Stimulated activated CD4-positive, alpha-beta T cell treated with anti-CD3 and anti-CD28 coated beads, TNF-alpha, amount 100 ng/mL, for 1 hour (primary cell): ENCODE measurements at places on chromosomes 7 and 10.
A peak's percentile ranks its signal among the peaks of the same experiment; 100 is the strongest.

- DNase-seq: no peak
These were observed 76.4 kb downstream of the DOCK4 start for GRCh38 chr7:112129655-112130323.

- DNase-seq: no peak
These were observed 11.8 kb upstream of the PDCD4 start for GRCh38 chr10:110859973-110860376.

- no peak for DNase-seq
These were observed 628.0 kb downstream of the CALN1 start for GRCh38 chr7:71784180-71784579.

DNA sequence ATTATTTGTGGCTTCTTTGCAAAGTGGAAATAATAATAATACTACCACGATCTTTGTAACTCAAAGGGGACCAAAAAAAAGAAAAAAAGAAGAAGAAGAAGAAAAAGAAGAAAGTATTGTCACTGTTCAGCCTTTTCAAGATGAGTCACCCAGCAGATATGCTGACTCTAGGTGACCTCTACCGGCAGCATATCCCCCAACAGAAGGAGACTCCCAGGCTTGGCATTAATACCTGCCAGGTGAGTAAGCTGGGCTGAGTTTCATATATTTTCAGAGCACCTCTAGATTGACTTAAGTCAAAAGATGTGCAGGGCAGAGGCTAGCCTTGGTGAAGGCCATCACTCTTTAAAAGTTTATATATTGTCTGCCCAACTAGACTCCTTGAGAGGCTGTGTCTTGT lies 30.4 kb upstream of the GPR26 start:
- no peak for DNase-seq

DNA sequence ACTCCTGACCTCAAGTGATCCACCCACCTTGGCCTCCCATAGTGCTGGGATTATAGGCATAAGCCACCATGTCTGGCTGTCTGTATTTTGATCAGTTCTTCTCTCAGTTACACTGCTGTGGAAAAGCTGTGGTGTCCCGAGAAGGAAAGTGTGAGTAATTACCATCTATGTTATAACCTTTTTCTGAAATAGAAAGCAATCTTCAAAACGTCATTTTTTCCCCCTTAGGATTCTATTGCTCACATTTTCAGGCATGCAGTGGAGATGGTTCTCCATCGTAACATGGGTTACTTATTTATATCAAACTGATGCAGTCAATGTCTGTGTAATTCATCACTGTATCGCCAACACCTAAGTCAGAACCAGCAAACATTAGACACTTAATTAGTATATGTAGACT lies 103.5 kb upstream of the FAM3C start:
- DNase-seq: no peak

DNA sequence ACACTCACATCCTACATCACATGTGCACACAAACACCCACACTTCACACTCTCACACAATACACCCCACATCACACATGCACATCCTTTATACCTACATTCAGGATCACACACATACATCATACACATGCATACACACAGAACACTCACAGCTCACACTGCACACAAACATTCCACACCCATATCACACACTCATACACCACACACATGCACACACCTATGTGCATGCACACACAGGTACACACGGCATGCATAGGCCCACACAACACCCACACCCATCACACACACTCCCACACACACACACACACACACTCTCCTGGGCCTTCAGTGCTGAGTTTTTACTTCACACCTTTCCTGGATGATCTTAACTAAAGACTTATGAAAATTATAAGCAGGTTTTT lies 220.5 kb downstream of the DNAJB6 start:
- no peak for DNase-seq

GRCh38 chr7:45709168-45710042 lies 135.2 kb downstream of the ADCY1 start:
- DNase-seq: no peak

GRCh38 chr10:78382047-78382446 lies 348.4 kb downstream of the RPS24 start:
- DNase-seq: no peak

DNA sequence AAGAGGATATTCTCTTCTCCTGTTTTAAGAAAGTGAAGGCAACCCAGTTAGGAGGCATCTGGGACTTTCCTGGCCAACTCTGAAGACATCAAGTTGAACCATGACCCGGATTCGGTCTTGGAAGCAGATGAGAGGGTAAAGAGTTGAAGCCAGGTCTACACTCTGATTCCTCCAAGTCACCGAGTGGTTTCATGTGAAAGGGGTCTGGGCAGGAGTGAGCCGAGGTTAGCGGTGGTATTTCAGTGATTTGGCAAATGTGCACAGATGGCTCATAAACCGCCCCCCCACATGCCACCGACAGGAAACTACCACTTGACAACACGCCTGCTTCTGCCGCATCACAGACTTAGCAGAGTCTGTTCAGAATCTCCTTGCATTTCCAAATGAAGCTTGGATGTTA lies 11.4 kb upstream of the REPIN1 start:
- no peak for DNase-seq

DNA sequence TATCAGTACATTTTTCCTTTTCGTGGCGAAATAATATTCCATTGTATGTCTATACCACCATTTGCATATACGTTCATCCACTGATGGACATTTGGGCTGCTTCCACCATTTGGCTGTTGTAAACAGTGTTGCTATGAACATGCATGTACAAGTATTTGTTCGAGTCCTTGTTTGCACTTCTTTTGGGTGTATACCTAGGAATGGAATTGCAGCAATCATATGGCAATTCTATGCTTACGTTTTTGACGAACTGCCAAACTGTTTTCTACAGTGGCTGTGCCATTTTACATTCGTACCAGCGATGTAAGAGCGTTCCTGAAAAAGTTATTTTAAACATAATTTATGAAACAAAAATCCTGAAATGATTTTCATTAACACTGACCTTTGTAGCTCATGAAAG lies 79.5 kb downstream of the HIPK2 start:
- no peak for DNase-seq

- no peak for DNase-seq
These were observed 1.7 kb downstream of the ADRB1 start for GRCh38 chr10:114045136-114046086.

- DNase-seq: no peak
These were observed 535 bp downstream of the ASAH2B start for GRCh38 chr10:50740293-50740648.

- DNase-seq: no peak
These were observed 35.5 kb downstream of the CAV1 start for GRCh38 chr7:116560021-116560970.

- DNase-seq: no peak
These were observed 138.0 kb upstream of the MTPN start for GRCh38 chr7:136114966-136115762.

DNA sequence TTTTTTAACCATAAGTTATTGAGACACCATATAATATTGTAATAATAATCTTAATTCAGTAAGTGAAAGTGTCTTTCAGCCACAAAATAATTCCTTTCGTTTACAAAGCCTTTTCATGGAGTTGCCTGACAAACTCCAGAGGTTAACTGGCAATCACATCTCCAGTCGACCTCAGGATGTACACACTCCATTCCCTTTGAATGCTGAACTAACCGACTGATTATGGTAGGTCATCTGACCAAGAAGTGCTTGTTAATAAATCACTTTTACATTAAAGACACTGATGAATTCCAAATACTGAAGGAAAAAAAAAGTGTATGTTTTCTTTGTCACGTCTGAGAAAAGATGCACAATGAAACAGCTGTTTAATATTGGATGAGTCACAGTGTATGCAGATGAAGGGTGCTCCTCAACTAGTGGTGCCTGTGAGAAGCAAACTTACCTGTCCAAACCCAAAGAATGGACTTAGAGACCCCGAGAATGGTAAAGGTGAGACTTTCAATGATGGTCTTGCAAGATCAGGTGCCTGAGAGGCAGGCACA lies 348.1 kb upstream of the VWC2 start:
- DNase-seq: no peak

- no peak for DNase-seq
These were observed 25.1 kb downstream of the TBXAS1 start for GRCh38 chr7:139854124-139854511.

DNA sequence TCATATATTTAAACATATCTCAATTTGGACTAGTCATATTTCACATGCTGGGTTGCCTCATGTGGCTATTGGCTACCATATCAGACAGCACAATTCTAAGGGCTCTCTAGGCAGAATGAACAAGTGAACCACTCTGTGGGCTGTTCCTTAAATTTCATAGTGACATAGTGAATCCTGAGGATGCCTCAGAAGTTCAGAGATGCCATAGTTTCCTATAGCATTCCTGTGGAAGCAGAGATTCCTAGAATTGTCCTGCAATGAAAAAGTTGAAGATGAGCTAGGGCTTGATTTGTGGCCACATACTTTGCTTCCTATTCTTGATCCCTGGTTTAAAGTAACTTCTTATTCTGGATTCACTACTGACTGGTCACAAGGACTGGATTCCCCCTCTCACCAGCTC lies 35.6 kb downstream of the MKX start:
- no peak for DNase-seq

GRCh38 chr10:3668276-3668965 lies 116.6 kb downstream of the KLF6 start:
- peak; percentile 38 for DNase-seq

GRCh38 chr7:101817471-101818286 lies at the start of gene CUX1:
Gene CUX1 (plus strand): TSS chr7:101817626. CDS start chr7:101817640, 14 bp downstream.
- DNase-seq: no peak

- DNase-seq: no peak
These were observed 299.6 kb upstream of the NFE2L3 start for GRCh38 chr7:25852211-25852938.

DNA sequence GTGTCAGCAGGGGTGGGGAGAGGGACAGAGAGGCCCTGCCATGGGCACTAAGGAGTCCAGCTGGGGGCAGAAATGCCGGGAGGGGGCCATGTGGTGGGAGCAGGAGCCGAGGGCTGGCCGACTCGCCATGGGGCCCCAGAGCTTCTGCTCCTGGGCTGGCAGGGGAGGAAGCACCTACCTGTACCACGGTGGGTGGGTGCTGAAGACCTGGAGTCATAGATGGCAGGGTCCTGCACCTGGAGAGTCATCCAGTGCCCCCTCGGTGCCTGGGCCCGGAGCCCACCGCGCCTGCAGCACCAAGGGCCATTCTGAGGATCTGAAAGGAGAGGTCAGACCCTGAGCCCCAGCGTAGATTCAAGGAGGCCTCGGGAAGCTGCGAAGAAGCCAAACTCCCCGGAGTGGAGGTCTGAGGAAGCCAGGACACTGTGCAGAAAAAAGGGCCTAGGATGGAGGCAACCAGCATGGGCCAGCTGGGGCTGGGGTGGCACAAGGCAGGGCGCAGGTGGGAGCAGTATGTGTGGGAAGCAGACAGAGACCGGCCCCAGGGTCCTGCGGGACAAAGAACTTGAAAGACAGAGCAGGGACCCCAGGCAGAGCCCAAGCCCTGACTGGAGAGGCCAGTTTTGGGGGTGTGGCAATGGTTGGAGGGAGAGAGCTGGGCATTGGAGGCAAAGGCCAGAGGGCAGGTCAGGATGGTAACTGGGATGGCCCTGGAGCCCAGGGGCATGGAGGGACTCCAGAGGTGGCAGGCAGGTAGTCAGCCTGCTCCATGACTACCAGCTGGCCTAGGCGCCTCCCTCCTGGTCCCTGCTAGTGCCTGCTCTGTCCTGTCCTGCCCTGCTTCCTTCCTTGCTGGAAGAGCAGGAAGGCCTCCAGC lies 26.7 kb upstream of the SMARCD3 start:
- DNase-seq: no peak

DNA sequence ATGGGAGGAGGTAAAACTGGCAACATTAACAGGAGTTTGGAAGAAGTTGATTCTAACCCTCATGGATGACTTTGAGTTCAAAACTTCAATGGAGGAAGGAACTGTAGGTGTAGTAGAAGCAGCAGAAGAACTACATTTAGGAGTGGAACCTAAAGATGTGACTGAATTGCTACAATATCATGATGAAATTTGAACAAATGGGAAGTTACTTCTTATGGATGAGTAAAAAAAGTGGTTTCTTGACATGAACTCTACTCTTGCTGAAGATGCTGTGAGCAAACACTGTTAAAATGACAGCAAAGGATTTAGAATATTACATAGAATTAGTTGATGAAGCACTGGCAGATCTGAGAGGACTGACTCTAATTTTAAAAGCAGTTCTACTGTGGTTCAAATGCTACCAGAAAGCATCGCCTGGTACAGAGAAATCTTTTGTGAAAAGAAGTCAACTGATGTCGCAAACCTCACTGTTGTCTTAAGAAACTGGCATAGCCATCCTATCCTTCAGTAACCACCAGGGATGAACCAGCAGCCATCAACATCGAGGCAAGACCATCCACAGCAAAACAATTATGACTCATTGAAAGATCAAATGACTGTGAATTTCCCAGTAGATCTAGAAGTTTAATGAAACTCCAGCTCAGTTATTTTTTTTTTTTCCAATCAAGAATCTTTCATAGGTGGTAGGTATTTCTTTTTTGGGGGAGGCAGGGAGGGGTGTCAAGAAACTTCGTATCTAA lies 20.8 kb downstream of the BRAF start:
- no peak for DNase-seq

- no peak for DNase-seq
These were observed 383.4 kb upstream of the ADARB2 start for GRCh38 chr10:2120746-2121145.
